ENCODE measurements at places on chromosomes 2 and 18.

- no peak for DNase-seq
Measured at GRCh38 chr2:108927936-108928659, 60.9 kb downstream of the EDAR start.

GRCh38 chr2:53575721-53576124, 191.9 kb upstream of the CHAC2 start:
- no peak for DNase-seq

DNA sequence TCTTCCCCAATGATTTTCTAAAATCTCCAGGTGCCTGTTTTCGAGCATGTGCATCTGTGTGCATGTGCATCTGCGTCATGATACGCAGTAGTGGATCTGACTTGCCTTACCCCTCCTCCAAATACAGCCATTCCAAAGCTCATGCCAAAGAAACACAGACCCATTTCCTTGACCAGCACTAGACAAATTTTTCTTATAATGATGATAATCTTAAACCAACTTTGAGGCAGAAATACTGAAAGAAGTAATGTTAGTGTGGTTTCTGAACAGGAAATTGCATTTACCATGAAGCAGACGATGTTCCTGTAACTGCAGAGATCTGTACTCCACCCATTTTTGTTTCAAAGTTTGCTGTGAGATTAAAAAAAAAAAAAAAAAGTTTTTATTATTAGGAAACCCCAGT, 25.6 kb downstream of the CYTIP start:
- no peak for DNase-seq

GRCh38 chr2:53690876-53691275, 76.7 kb upstream of the CHAC2 start:
- DNase-seq: no peak

DNA sequence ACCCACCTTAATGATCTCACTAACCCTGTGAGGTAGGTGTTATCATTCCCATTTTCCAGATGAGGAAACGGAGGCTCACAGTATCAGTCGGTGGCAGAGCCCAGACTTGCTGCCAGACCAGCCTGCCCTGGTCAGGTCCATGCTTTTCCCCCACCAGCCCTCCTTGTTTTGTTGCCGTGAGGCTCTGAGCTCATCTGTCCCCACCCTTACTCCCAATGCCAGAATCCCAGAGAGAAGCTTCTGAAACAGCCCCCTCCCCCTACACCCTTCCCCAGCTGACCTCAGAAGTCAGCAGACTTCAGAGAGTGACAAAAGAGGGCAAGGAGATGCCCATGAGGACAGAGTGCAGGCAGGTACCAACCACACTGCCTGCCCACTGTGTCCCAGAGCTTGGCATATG, 20.8 kb upstream of the TNS1 start:
- DNase-seq: no peak

- peak; percentile 37 for DNase-seq
Measured at GRCh38 chr2:71784734-71785511, 331.6 kb downstream of the DYSF start.

GRCh38 chr2:215354771-215355695, 43.2 kb downstream of the ATIC start:
- no peak for DNase-seq

GRCh38 chr2:226074391-226074790, 674.9 kb downstream of the NYAP2 start:
- DNase-seq: no peak

- DNase-seq: no peak
Measured at GRCh38 chr2:58609326-58609725, 368.2 kb upstream of the FANCL start.

- DNase-seq: no peak
Measured at GRCh38 chr2:239600001-239600593, 199.3 kb upstream of the HDAC4 start.

DNA sequence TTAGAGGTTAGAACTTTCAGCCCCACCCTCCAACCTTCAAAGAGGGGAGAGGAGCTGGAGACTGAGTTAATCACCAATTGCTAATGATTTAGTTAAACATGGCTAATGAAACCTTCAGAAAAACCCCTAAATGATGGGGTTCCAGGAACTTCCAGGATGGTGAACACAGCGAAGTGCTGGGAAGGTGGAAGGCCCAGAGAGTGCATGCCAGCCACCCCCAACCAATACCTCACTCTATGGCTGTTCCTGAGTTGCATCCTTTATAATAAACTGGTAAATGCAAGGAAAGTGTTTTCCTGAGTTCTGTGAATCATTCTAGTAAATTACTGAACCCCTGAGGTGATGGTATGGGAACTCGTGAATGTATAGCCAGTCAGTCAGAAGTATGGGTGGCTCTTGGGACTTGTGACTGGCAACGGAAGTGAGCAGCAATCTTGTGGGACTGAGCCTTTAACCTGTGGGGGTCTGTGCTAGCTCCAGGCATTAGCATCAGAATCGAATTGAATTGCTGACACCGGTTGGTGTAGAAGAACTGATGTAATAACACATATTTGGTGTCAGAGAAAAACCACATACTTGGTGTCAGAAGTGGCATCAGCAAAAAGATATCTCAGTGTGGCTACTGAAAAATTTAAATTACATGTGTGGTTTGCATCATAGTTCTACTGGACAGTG, 37.4 kb downstream of the NPHP1 start:
- no peak for DNase-seq

DNA sequence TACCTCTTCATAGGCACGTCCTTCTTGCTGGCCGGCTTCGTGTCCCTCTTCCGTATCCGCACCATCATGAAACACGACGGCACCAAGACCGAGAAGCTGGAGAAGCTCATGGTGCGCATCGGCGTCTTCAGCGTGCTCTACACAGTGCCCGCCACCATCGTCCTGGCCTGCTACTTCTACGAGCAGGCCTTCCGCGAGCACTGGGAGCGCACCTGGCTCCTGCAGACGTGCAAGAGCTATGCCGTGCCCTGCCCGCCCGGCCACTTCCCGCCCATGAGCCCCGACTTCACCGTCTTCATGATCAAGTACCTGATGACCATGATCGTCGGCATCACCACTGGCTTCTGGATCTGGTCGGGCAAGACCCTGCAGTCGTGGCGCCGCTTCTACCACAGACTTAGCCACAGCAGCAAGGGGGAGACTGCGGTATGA, 2.3 kb downstream of the FZD7 start:
- DNase-seq: no peak

DNA sequence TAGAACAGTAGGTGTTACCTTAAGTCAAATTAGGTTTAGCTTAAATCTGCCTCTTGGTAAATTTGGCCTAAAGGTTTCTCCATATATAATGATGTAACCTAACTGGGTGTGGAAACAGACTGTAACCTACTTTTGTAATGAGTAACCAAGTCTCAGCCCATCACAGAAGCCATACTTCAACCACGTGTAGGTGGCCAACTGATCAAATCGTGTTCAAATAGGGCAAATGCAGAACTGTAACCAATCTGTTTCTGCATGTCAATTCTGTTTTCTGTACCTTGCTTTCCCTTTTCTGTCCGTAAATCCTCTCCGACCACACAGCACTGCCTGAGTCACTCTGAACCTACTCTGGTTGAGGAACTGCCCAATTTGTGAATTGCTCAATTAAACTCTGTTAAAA, 34.0 kb upstream of the PLA2R1 start:
- DNase-seq: no peak

DNA sequence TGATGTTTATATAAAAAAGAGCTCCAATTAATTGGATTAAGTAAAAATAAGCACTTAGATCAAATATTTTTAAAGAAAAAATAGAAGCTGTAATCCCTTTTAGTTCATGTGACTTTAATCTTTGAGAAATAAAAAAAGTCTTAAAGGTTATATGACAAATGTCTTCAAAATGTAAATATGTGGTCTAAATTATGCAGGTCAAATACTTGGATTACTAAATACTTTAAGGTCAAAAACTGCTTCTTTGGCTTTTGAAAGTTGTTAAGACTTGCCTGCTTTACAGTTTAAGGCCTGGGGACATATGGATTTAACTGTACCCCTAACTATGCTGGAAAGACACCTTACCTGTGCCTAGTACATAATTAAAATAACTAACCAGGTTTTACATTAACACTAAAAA, 15.5 kb upstream of the PDK1 start:
- no peak for DNase-seq

- no peak for DNase-seq
Measured at GRCh38 chr2:24111407-24111901, 11.7 kb downstream of the PFN4 start.

DNA sequence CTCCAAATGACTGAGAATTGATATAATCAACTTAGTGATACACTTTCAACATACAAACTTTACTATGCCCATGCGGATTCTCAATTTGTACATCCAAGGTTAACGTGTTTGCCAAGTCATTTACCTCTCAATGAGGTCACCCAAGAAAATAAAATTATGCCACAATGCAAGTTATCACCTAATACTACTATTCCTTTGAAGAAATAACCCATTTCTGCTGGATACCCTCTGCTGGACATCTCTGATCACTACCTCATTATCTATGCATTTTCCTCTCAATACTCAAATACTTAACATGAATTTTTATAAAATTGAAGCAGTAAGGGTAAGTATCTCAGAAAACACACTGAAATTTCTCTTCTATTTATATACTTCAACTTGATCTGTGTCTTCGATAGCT, 12.7 kb downstream of the HNRNPLL start:
- DNase-seq: no peak

- DNase-seq: no peak
Measured at GRCh38 chr2:84556190-84556589, 39.9 kb downstream of the DNAH6 start.

DNA sequence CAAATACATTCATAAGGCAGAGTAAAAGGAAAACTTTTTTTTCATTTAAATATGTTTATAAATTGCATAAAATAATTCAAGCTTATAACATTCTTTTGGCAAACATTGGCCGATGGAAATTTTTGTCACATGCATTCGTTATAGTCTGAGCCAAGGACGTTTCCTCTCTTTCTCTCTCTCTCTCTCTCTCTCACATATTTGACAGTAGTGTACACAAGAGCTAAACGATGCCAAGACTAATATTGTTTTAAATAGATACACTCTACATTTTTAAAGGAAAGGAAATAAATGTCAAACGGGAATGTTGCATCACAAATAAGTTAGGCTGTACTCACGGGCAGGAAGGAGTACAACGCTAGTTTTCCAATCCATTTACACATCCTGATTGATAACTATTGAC, 251.1 kb upstream of the SMIM21 start:
- DNase-seq: no peak

DNA sequence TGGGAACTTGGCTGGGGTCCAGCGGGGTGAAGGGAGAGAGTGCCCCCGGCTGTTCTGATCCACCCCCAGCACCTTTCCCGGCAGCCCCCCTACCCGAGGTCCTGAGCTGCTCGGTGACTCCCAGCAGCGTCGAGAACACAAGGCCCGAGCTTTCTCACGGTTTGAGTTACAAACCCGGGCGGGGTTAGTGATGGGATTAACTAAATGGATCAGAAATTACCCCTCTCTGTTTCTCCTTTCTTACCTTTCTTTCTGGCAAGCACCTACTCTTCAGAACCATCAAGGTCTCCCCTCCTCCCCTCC, 139.4 kb upstream of the GPC1 start:
- no peak for DNase-seq

DNA sequence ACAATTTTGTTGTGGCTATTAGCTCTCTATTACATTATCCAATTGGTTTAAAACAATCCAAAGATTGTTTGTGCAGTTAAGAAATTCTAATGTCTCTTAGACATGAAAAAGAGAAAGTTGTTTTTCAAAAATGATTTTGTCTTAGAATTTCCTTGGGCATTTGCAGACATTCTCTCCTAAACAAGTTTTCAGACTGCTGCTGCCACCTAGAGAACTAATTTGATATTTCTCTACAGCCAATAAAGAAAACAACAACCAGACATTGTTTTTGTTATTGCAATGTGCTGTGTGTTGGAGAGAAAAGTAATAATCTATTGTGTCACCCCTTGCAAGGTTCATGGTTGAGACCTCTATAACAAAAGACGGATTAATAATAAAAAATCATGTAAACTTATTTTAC, 119.0 kb upstream of the SYT4 start:
- DNase-seq: no peak

- DNase-seq: no peak
Measured at GRCh38 chr2:28312307-28313219, 80.1 kb upstream of the FOSL2 start.

GRCh38 chr2:33510586-33510968, 34.1 kb downstream of the RASGRP3 start:
- DNase-seq: no peak

- DNase-seq: peak; percentile 28
Measured at GRCh38 chr18:13463526-13464210, 245.1 kb downstream of the LDLRAD4 start.

DNA sequence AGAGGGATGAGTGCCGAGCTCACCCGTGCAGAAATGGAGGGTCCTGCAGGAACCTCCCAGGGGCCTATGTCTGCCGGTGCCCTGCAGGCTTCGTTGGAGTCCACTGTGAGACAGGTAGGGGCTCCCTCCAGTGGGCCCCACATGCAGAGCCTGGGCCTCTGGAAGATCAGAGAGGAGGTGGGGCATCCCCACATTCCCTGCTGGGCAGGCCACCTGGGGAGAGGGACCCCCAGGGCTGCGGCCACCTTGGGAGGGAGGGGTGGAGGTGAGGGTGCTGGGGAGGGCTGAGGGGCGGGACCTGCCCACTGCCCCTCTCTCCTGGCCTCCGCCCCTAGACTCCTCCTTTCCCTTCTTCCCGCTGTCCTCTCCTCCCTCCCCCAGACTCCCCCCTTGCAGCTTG, 38.5 kb downstream of the MTERF4 start:
- no peak for DNase-seq

- no peak for DNase-seq
Measured at GRCh38 chr2:167471734-167472133, 583.5 kb downstream of the XIRP2 start.

DNA sequence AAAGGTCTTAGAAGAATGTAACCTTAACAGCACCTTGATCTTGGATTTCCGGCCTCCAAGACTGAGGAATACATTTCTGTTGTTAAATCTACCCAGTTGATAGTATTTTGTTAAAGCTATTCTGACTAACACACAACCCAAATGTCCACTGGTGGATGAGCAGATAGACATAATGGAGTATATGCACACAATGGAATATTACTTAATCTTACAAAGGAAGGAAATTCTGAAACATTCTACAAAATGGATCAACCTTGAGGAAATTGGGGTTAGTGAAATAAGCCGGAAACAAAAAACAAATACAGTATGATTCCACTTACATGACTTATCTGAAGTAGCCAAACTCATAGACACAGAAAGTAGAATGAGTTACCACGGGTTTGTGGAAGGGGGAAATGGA, 168.7 kb downstream of the ZNF804A start:
- DNase-seq: no peak

GRCh38 chr2:11365096-11365879, 20.9 kb upstream of the ROCK2 start:
- no peak for DNase-seq

- no peak for DNase-seq
Measured at GRCh38 chr18:44062345-44062744, 618.3 kb upstream of the SETBP1 start.

GRCh38 chr2:148952621-148953020, 77.6 kb downstream of the KIF5C start:
- DNase-seq: no peak

- DNase-seq: no peak
Measured at GRCh38 chr18:78643981-78644380, 335.6 kb upstream of the SALL3 start.

- DNase-seq: no peak
Measured at GRCh38 chr2:200435379-200435778, 74.5 kb downstream of the KCTD18 start.

Data from NK-92 treated with Interleukin-12 subunit alpha and Interleukin-12 subunit beta, amount 100 ng/mL, for 24 hours (cell line).